ENCODE measurements at places on chromosomes 6 and 20. TPM values are rescaled to one million over a fixed set of nuclear protein-coding genes. Genes with fewer than 3 reads are reported as not detected.
A peak's percentile ranks its signal among the peaks of the same experiment; 100 is the strongest.

The CCM2L gene
- total RNA-seq, result 3.4 TPM

DNA sequence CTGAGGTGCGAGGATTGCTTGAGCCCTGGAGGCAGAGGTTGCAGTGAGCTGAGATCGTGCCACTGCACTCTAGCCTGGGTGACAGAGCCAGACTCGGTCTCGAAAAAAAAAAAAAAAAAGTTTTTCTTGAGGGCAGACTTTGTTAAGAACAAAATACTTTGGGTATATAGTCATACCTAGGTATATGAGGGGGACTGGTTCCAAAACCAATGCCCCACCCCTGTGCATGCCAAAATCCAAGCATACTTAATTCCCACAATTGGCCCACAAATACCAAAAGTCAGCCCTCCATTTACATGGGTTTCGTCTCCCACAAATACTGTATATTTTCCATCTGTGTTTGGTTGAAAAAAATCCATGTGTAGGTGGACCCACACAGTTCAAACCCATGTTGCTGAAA lies 119.9 kb downstream of the INSM1 start:
- no peak for DNase-seq

- no peak for DNase-seq
Observed at GRCh38 chr6:45454008-45454911, 76.5 kb upstream of the SUPT3H start.

DNA sequence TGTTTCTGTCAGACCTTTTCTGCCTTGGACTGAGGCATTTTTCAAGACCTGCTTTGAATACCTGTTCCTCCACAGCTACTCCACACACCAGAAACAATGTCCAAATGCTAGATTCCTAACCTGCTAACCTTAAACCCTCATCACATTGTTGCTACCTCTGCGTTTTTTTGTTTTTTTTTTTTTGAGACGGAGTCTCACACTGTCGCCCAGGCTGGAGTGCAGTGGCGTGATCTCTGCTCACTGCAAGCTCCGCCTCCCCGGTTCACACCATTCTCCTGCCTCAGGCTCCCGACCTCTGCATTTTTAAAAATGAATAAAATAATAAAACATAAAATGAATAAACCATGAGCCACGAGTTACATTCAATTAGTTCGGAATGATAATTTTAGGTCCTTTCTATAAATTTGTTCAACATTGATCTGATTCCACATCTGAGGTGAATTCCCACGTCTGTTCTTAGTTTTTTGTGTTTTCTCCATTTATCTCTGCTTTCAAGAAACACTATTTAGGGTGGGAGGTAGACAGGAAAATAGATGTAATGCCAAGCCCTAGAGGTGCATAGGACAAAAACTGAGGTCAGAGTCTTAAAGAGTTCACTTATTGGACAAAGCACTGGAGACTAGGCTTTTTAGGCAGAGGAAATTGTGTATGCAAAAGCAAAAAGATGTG lies 1.3 kb downstream of the C6orf89 start:
- DNase-seq, result no peak

- no peak for DNase-seq
Observed at GRCh38 chr20:1887321-1887720, 7.9 kb upstream of the SIRPA start.

The MTHFD1L gene
- 8.3 TPM for total RNA-seq

The PROKR2 gene
- not detected for total RNA-seq

DNA sequence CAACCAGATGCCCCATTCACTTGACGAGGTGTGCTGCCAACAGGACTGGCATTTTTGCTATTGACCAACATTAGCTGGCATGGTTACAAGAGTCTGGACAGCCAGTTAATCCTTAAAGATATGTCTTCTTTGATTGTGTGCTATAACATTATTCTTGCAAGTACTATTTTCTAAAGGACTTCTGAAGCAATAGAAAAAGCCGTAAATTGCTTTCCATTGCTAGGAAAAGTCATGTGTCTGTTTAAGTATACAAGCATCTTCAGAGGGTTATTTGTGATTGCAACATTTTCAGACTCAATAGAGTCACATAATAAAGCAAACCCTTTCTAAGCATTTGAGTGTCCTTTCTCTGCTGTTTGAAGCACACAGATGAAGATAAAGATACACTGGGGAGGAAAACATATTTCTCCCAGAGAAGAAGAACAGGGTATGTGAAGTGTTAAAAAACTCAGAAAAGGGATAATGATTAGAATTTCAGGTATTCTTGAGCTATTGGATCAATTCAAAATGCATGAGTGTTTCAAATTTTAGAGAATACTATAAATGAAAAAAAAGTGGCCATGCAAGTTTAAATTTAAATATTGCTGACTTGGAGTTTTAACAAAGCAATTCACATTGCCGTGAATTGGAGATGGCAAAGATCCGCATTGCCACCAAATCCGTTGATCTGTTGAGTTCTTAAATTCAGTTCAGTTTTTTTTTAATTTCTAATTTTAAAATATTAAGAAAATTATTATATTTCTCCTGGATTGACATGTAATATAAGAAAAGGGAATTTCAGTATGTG lies 191.7 kb upstream of the MAP3K7 start:
- no peak for DNase-seq

- DNase-seq, result no peak
Observed at GRCh38 chr6:167952512-167952859, 45.0 kb upstream of the KIF25 start.

The FOXC1 gene
- total RNA-seq, result 1.5 TPM

- no peak for DNase-seq
Observed at GRCh38 chr6:130937942-130938604, 110.9 kb downstream of the SMLR1 start.

- no peak for DNase-seq
Observed at GRCh38 chr6:34829137-34829536, 37.3 kb downstream of the BLTP3A start.

DNA sequence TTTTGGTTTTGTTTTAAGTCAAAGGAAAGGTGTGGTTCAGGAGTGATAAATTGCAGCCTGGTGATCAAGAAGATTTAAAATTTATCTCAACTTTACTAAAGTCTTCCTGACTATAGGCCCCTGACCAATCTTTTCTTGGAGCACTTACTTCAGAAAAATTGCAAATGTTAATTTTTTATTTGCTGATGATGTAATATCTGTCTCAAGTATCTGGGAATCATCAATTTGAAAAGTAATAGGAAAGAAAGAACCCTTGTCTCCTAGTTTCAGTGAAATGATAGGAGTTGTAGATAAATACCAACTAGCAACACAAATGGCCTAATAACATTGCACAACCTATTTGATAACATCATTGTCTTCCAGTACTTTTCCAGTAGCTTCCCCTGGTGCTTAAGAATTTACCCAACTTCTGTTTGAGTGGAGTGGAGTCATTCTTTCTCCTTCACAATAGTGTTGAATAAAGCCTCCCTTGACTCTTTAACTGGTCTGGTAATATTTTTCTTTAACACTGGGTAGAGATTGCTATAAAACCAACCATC lies 648.3 kb upstream of the ADGRB3 start:
- DNase-seq, result no peak

- DNase-seq, result no peak
Observed at GRCh38 chr20:25574411-25574810, 10.9 kb downstream of the NINL start.

DNA sequence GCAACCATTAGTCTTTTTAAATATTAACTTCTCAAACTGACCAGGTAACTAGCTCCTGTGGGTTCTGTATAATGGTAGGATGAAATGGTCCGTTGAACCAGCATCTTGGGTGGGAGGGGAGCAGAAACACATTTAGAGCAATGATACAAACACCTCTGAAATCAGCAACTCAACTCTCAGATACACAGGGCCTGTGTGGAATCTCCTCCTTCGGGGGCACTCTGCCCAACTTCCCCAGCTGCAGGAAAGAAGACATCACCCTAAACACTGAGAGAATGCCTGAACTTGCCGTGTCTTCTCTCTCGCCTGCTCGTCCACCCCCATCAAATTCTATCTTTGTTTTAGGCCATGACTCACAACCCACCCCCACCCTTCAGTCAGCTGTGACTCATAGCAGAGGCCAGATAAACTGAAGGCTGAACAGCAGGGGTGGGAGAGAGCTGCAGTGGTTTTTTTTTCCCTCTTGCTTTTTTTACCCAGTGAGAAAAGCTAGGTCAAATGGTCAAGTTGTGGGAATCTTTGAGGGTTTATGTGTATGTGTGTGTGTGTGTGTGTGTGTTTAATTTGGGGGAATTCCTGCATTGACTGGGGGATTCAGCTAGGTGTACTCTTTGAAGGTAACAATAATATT lies 593.4 kb upstream of the JAG1 start:
- no peak for DNase-seq

GRCh38 chr6:123716506-123716905 lies 79.8 kb upstream of the TRDN start:
- no peak for DNase-seq

DNA sequence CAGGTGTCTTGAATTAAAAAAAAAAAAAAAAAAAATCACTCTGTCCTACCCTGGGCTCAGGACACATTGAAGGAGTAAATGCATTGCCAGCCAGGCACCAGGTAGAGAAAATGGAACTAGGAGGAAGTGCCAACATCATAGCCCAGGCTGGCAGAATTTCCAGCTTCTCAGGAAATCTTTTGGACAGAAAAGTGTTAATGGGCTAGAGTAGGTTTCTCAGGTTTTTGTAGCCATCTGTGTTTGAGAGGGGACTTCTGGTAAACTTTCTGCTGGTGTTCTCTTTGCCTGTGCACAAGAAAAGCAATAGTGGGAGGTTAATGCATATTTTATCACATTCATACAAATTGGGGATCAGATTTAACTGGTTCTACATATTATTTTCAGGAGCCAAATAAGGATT lies 678.3 kb upstream of the NRSN1 start:
- no peak for DNase-seq

DNA sequence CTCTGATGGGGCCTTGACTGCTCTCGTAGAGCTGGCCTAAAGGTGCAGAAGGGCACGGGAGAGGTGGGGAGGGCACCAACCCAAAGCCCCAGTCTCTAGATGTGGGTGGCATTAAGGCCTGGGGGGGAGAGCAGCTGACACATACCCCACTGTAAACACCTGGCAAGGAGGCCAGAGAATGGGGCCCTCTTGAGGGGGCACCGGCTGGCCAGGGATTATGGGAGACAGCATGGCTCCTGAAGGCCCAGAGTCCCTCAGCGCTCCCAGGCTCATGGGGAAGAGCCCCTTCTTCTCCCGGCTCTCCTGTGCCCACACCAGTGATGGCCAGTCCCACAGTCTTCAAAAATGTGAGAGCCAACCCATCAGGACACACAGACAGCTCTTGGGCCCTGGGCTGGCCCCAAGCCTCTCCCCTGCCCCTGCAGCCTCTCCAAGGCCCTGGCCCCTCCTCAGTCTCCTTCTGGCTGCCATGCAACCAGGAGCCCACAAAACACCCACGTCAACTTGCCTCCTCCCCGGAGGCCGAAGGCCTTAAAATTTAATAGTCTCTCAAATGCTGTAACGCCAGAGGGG lies 58.2 kb upstream of the FOXP4 start:
- DNase-seq, result no peak

DNA sequence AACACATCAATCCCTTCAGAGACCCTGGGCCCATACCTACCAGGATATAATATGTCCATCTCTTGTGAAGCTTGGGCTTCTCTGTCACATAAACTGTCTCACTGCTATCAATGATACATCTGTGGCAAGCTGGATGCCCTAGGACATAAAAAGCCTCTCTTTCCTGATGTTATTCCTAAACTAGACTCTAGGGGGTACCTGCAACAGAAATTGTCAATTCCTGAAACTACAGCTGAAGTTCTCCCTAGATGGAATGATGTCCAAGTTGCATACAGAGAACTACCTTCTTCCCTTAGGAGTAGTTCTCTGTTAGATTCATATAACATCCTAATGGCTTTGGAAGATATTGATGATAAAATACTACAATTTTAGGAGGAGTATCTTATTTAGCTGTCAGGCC lies 35.8 kb downstream of the TBX18 start:
- no peak for DNase-seq

- no peak for DNase-seq
Observed at GRCh38 chr20:3068986-3069900, 2.2 kb upstream of the OXT start.

The WFDC2 gene
- total RNA-seq, result 94.1 TPM

GRCh38 chr6:1619098-1619672 lies 9.5 kb downstream of the FOXC1 start:
- peak; percentile 52 for DNase-seq

GRCh38 chr6:68975816-68976215 lies 340.7 kb downstream of the ADGRB3 start:
- DNase-seq, result no peak

- DNase-seq, result no peak
Observed at GRCh38 chr20:4159765-4160490, 144.6 kb upstream of the RNF24 start.

The BCAS1 gene
- 0.71 TPM for total RNA-seq

- no peak for DNase-seq
Observed at GRCh38 chr6:40968620-40969164, 70.3 kb downstream of the UNC5CL start.

DNA sequence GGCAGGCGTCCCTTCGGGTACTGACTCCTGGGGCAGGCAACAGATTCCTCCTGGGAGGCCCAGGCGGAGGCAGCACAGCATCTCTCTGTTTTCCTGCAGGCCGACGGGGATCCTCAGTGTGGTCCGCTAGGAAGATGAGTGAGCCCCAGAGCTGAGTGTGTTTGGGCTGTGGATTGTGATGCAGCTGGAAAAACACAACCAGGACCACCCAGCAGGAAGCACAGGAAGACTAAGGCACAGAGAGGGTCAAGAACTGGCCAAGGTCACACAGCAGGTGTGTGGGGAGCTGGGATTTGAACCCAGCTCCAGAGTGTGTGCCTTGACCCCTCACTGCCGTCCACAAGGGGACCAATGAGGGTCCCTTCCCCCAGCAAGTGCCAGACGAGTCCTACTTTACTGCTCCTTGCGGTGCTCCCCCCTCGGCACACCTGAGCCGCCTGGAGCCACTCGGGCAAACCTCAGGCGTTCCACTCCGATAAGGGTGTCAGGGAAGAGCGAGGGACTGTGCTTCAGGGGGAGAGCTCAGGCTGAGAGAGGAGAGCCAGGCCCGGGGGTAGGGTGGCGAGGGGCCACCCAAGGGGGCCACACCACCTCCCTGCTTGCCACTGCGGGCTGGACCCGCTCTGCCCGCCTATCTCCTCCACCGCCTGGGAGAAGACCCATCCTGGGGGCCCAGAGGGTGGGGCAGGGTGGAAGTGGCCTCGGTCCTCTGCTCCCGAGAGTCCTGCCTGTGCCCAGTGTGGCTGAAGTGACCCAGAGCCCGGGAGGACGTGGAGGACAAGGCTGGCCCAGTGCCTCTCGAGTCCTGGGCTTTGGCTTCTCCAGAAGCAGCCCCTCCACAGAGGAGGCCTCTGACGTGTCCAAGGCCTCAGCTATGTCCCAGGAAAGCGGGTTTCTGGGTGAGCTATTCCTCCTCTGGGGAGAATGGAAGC lies 63.3 kb downstream of the YTHDF1 start:
- DNase-seq, result no peak
